GM23248 (cell line): ENCODE measurements at places on chromosomes 2 and 18. TPM values are rescaled to one million over a fixed set of nuclear protein-coding genes. Genes with fewer than 3 reads are reported as not detected.
A peak's percentile ranks its signal among the peaks of the same experiment; 100 is the strongest.

DNA sequence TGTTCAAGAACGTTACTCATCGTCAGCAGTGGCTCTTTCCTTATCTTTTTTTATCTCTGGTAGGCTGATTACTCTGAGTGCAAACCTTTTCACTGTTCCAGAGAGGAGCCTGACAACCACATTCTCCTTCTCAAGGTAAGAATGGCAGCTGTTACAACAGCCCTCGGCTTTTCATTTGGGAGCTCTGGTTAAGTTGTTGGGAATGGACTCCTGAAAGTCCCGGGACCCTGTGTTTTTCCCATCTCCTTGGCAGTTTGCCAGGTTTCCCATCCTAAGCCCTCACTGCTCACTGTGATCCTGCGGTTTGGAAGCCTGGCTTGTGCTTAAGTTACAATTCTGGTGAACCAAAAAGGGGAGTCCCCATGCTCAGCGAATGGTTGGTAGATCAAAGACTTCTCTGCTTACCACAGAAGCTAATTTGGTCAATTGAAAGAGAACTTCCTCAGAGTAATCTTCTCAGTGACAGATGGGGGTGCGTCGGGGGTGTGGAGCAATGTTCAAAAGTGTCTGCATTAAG, 122.3 kb downstream of the LYPD6B start:
- no peak for DNase-seq

GRCh38 chr18:48519431-48520100, 19.3 kb upstream of the CTIF start:
- DNase-seq: no peak

- DNase-seq: no peak
These were observed 522.5 kb upstream of the ID2 start for GRCh38 chr2:8159211-8159965.

DNA sequence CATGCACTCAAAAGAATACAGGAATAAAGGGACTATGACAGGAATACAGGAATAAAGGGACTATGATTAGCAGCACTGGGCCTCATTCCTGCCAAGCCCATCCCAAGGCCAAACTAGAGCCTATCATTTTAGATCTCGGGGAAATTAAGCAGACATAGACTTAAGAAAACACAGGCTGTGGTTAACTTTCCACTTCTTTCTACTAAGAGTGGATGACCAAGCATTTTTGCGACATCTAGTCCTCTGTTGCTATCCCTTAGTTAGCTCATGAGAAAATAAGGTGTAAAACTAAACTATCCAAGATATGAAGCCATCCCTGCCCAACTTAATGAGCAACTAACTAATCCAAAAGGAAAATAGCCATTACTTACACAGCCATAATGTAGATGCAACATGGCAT, 5.9 kb downstream of the LYPD1 start:
- no peak for DNase-seq

- no peak for DNase-seq
These were observed 67.1 kb downstream of the RAB31 start for GRCh38 chr18:9775178-9775577.

DNA sequence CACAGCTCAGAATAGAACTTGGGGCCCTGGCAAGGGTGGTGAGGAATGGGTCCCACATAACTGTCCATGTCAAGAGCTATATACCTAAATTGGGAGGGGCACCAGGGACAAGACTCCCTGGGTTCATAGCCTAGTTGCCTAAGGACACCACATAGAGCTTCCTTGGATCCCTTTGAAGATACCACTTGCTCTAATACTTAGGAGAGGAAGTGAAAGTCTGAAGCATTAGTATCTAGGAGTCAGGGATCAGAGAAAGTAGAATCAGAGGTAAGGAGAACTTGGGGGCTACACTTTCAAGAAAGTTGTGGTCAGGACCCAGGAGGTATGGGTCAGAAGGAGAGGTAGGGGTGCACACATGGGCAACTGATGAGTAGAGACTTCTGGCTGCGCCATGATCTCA, 318.2 kb upstream of the SLC39A10 start:
- no peak for DNase-seq

GRCh38 chr2:164328310-164328709, 293.0 kb downstream of the GRB14 start:
- no peak for DNase-seq

GRCh38 chr18:26383454-26384270, 157.4 kb downstream of the TAF4B start:
- DNase-seq: peak; percentile 68

DNA sequence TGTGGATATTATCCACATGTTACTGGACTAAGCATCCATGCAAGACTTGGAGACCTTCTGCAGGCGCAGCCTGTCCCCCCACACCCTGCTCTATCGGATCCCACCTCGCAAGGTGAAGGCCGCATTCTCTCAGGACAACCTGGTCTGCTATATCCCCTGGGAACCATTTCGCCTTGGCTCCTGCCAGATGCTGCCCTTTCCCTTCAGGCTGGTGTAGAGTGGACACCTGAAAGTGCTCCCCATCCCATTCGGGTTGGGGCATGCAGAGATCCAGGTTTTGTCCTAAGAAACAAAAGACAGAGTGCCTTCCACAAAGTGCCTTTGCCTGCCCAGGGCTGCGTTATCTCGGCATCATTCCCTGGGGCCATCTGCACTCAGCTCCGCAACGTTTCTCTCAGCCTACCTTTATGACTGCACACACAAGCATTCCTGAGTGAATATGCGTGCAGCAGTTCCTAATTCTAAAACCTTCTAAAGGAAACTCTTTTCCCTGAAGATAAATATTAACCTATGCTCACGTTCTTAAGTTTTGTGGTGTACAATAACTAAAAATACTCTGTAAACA, 20.5 kb downstream of the FHL2 start:
- DNase-seq: no peak

- DNase-seq: peak; percentile 86
These were observed 2.5 kb downstream of the SP100 start for GRCh38 chr2:230418341-230419016.

DNA sequence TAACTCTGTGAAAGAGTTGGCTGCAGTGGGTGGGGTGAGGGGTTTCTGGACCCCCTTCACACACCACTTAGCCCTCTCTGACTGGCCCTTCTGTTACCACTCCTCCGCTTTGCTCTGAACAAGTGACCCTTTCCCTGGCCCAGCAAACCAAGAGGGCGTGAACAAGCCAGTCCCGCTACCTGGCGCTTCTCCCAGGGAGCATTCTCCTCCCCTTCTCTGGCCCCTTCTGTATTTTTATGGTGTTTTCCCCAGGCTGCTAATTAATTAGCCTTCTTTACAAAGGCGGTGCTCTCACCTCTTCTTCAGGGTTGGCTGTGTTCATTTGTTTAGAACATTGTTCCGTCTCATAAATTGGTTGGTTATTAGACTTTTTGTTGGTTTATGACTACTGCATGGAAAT, 180.1 kb downstream of the MGAT5 start:
- no peak for DNase-seq

DNA sequence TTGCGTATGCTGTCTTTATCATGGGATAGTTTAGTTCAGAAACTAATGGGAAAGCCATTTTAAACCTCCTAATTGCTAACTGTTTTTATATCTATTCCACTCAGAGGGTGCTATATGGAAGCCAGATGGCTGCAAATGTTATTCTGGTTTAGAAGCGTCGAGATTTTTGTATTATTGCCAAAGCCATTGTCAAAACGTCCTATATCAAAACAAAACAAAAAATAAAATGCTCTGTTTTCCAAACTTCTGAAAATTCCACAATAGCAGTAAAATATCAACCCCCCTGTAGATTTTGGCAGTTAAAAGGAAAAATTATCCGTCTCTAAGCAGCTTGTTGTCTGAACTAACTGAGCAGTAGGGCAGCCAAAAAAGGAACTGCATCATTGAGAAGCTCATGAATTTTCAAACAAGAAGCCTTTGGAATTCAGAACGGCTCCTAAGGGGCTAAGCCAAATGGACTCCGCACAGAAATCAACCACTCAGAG, 195.4 kb upstream of the CWC22 start:
- peak; percentile 22 for DNase-seq

GRCh38 chr18:31577195-31577594, 14.5 kb upstream of the TTR start:
- no peak for DNase-seq

Gene TMEM214
- 70.9 and 75.7 TPM in 2 replicates for polyA plus RNA-seq

Gene SPDYA
- 0.56 and 1.2 TPM in 2 replicates for polyA plus RNA-seq

Gene DNAH6
- polyA plus RNA-seq: not detected in 2 replicates

Gene CRYBA2
- polyA plus RNA-seq: not detected in 2 replicates

Gene FLACC1
- 0.34 and 1.4 TPM in 2 replicates for polyA plus RNA-seq

Gene EHBP1
- 36.8 and 41.3 TPM in 2 replicates for polyA plus RNA-seq

Gene FOXD4L1
- not detected in 2 replicates for polyA plus RNA-seq
